Cortex of kidney (tissue), 1 donor: ENCODE measurements at places on chromosomes 13 and 19.

- DNase-seq, result no peak
Measured at GRCh38 chr13:104105418-104106355, 1039.5 kb upstream of the SLC10A2 start.

GRCh38 chr19:728011-728410 lies 19.3 kb downstream of the PALM start:
- no peak for DNase-seq

DNA sequence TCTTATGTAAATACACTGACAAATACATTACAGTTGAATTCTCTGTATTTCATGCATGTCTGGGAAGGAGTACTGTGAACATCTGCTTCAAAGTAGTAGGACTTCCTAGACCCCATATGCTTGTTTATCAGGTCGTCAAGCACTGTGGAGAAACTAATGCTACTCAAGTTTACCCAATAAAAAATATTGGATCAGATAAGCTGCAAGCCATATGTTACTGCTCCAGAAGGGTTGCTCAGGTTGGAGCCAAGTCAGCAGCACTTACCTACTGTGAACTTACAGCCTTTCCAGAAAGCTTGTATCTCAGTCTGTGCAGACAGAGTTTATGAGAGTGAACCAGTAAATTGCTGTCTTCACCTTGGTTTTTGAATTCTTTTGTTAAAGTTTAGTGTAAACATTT lies 36.2 kb downstream of the SLAIN1 start:
- no peak for DNase-seq

- DNase-seq, result no peak
Measured at GRCh38 chr19:18558604-18559003, 934 bp downstream of the KXD1 start.
